ENCODE measurements at places on chromosomes 11 and 22.
A peak's percentile ranks its signal among the peaks of the same experiment; 100 is the strongest.

- peaks cover 42% of the 10 kb centered on the region for H3K4me1 ChIP-seq
- no peak for DNase-seq
- H3K36me3 ChIP-seq: peaks cover 20% of the 10 kb centered on the region
- H3K27me3 ChIP-seq: no peaks in the 10 kb centered on the region
Measured at GRCh38 chr22:50189849-50190181, 4.1 kb downstream of the TRABD start.

GRCh38 chr22:45238957-45239680, 1.6 kb downstream of the KIAA0930 start:
- H3K4me3 ChIP-seq: no peak overlapping the region
- no peak for DNase-seq
- no peak overlapping the region for H3K27ac ChIP-seq

- no peaks in the 10 kb centered on the region for H3K4me1 ChIP-seq
- no peak overlapping the region for H3K27ac ChIP-seq
- no peaks in the 10 kb centered on the region for H3K36me3 ChIP-seq
- H3K27me3 ChIP-seq: no peaks in the 10 kb centered on the region
- DNase-seq: no peak
Measured at GRCh38 chr11:94017446-94017845, 3.7 kb upstream of the HEPHL1 start.

DNA sequence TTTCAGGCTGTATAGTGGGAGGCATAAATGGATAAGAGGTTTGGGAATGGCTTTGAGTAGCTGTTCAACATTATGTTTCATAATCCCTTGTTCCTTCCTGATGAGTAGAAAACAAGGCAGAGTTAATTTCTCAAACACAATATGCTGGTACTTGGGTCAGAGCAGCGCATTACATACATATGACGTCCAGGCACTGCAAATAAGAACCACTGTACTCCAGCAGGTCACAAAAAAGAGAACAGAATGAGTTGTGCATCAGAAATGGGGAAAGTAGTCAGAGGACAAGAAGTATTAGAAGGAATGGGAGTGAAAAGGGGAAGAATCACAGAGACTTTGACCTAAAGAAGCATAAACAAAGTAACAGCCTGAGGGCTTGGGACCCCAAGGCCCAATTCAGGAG, 44.0 kb upstream of the RDX start:
- H3K27ac ChIP-seq: peak overlapping the region; percentile 43
- H3K4me3 ChIP-seq: no peak overlapping the region
- peaks cover 13% of the 10 kb centered on the region for H3K4me1 ChIP-seq

DNA sequence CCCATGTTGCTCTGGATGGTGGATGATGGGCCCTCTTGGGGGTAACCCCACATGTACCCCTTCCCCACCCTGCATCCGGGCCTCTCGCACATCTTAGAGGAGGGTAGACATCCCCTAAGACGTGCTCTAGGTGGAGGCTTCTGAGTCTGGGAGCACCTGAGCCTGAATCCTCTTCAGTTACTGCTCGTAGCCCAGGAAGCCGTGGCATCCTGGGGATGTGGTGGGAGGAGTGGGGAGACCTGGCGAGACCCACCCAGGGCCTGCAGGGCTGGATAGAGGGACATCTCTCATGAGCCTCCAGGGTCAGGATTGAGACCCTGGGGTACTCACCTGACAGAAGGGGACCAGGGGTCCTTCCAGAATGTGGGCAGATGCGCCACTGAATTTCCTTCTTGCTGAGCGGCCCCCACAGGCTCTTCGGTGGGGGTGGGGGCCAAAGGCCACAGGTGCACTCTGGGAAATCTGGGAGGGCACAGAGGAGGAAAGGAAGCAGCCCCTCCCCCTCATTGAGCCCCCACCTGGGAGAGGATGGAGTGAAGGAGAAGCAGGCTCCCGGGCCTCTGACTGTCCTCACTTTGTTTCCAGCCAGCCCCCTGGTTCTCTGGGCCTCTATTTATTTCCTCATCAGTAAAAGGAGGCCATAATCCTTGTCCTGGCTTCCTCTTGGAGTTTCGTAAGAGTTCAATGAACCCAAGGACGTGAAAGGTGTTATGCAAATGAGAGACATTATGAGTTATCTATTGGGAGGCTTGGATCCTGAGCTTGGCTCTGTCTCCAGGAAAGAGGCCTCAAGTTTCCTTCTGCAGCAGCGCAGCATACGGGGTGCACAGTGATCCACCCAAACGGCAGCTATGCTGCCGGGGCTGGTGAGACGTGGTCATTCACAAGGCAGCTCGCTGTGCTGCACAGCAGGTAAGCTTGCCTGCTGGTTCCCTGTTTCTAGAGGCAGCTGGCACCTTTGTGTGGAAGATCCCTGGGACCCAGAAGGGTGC, 31.2 kb downstream of the KCNJ4 start:
- H3K4me3 ChIP-seq: no peak overlapping the region
- no peaks in the 10 kb centered on the region for H3K27me3 ChIP-seq
- no peak overlapping the region for H3K27ac ChIP-seq
- no peaks in the 10 kb centered on the region for H3K4me1 ChIP-seq
- H3K36me3 ChIP-seq: no peaks in the 10 kb centered on the region

DNA sequence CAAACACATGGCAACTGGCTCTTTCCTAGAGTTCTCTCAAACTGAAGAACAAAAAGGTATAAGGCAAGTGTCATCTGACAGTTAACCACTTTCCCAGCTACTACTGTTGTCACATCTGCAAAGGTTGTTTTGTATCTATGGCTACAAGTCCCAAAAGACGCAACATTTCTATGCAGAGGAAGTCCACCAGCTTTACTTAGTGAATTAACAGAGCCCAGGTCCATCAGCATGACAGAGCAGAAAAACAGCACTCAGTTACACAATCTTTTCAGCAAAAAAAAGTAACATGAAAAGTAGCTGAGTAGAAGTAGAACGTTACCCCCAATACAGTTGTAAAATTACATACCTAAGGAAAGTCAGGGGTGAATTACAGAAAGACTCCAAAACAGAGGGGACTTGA, 12.1 kb downstream of the CPSF7 start:
- no peak overlapping the region for H3K4me3 ChIP-seq
- H3K27me3 ChIP-seq: no peaks in the 10 kb centered on the region
- H3K36me3 ChIP-seq: peaks cover 44% of the 10 kb centered on the region
- no peak overlapping the region for H3K27ac ChIP-seq
- peak; percentile 5 for DNase-seq

GRCh38 chr22:38930512-38930911, 26.9 kb upstream of the APOBEC3A start:
- H3K36me3 ChIP-seq: no peaks in the 10 kb centered on the region
- H3K4me1 ChIP-seq: no peaks in the 10 kb centered on the region
- no peak overlapping the region for H3K27ac ChIP-seq
- H3K27me3 ChIP-seq: no peaks in the 10 kb centered on the region

GRCh38 chr11:128153697-128154048, 433.7 kb downstream of the ETS1 start:
- H3K27ac ChIP-seq: no peak overlapping the region
- peaks cover 2% of the 10 kb centered on the region for H3K4me1 ChIP-seq
- no peak for DNase-seq
- H3K4me3 ChIP-seq: no peak overlapping the region

DNA sequence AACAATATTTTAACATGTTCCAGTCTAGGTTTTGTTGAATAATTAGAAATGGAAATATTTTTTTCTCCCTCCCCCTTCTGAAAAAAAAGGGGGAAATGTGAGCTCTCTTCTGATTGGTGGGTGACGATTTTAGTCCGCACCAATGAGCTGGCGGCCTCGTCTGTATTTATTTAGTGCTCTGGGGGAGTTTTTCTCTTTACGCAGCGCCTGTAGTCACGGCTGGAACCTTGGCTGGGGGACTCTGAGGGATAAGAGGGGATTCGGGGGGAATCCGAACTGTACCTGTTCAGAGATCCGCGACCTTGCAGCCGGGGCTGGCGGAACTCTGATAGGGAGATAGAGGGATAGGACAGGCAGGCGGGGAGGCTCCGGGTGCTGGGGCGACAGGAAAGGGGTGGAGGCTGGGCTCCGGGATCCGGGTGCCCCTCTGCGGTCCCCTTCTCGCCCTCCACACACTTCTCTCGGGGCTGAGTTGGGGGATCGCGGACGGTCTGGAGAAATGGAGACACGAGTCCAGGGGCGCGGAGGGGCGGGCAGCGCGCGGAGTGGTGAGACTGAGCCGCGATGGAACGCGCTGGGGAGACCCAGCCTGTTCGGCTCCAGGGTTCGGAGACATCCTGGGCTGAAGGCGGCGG, 99.7 kb upstream of the HSD17B12 start:
- peaks cover 10% of the 10 kb centered on the region for H3K4me1 ChIP-seq
- H3K36me3 ChIP-seq: no peaks in the 10 kb centered on the region
- H3K27me3 ChIP-seq: peaks cover 87% of the 10 kb centered on the region

- no peak overlapping the region for H3K27ac ChIP-seq
- no peaks in the 10 kb centered on the region for H3K27me3 ChIP-seq
- H3K36me3 ChIP-seq: no peaks in the 10 kb centered on the region
- no peaks in the 10 kb centered on the region for H3K4me1 ChIP-seq
- no peak overlapping the region for H3K4me3 ChIP-seq
- DNase-seq: peak; percentile 63
Measured at GRCh38 chr11:87235366-87235765, 197.6 kb downstream of the TMEM135 start.

DNA sequence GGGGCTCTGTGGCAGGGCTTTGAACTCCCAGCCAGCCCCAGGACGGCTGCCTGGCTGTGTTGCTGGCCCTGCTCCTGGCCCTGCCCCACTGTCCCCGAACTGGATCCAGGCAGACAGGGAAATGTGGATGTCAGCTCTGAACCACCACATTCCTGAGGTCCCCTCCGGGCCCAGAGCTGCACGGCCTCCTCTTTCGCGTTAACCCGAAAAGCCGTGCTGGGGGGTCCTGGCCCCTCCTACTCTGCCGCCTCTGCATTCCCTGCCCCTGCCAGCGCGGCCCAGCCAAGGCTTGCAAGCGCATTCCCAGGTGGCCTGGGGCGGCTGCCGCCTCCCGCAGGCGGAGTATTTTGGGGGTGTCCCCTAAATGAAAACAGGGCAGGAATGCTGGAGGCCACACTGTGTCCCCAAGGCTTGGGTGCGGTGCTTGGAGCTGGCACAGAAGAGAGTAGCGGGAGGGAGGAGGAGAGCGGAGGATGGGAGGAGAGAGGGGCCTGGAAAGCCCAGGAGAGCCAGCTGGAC, 5.4 kb downstream of the LINC01488 start:
- no peak for DNase-seq
- H3K27ac ChIP-seq: no peak overlapping the region
- H3K4me1 ChIP-seq: peaks cover 17% of the 10 kb centered on the region
- H3K36me3 ChIP-seq: no peaks in the 10 kb centered on the region
- no peaks in the 10 kb centered on the region for H3K27me3 ChIP-seq

- no peaks in the 10 kb centered on the region for H3K27me3 ChIP-seq
- no peak overlapping the region for H3K4me3 ChIP-seq
- peaks cover 13% of the 10 kb centered on the region for H3K4me1 ChIP-seq
- peaks cover 2% of the 10 kb centered on the region for H3K36me3 ChIP-seq
- H3K27ac ChIP-seq: no peak overlapping the region
- DNase-seq: no peak
Measured at GRCh38 chr11:35997902-35998520, 54.1 kb downstream of the LDLRAD3 start.

DNA sequence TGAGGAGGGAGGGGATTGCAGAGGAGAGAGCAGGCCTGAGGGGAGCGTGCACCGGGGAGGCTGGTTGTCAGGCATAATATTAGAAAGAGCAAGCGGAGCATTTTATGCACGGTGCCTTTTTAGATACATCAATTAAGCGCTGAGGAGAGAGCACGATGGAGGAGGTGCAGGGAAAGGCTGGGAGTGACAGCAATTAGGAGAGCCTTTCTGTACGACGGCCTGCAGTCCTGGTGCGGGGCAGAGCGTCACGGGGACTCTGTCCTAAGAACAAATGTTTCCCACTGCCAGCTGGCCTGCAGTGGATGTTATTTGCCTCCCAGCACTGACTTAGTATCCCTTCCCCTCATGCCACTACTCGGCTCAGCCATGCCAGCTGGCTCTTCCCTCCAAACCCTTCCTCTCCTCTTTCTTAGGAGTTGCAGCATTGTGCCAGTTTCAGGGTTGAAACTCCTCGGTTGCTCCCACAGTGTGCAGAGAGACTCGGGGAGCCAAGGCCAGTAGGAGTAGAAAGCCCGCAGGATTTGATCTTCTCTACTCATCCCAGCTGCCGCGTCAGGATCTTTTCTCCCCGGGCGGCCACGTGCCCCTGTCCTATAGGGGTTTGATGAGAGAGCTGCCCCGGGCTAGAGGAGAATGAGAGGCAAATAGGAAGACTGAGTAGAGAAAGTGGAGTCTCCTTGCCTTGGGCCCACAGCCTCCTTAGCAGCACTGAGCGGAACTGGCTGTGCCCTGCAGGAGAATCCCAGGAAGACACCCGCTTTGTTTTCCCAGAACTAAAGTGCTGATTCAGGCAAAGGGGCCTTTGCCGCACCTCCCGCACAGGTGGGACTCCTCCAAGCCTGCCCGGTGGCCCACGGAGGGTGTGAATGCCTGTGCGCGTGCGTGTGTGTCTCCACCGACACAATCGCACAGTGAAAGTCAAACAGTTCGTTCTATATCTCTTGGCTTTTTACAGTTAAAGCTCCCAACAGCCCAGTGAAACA, 875.3 kb downstream of the NTM start:
- H3K36me3 ChIP-seq: no peaks in the 10 kb centered on the region
- H3K4me1 ChIP-seq: no peaks in the 10 kb centered on the region
- no peak for DNase-seq
- no peak overlapping the region for H3K4me3 ChIP-seq
- no peak overlapping the region for H3K27ac ChIP-seq
- H3K27me3 ChIP-seq: no peaks in the 10 kb centered on the region

GRCh38 chr11:468493-468892, 18.4 kb downstream of the PTDSS2 start:
- H3K4me3 ChIP-seq: no peak overlapping the region
- no peak for DNase-seq
- no peak overlapping the region for H3K27ac ChIP-seq
- no peaks in the 10 kb centered on the region for H3K27me3 ChIP-seq
- H3K36me3 ChIP-seq: peaks cover 3% of the 10 kb centered on the region

DNA sequence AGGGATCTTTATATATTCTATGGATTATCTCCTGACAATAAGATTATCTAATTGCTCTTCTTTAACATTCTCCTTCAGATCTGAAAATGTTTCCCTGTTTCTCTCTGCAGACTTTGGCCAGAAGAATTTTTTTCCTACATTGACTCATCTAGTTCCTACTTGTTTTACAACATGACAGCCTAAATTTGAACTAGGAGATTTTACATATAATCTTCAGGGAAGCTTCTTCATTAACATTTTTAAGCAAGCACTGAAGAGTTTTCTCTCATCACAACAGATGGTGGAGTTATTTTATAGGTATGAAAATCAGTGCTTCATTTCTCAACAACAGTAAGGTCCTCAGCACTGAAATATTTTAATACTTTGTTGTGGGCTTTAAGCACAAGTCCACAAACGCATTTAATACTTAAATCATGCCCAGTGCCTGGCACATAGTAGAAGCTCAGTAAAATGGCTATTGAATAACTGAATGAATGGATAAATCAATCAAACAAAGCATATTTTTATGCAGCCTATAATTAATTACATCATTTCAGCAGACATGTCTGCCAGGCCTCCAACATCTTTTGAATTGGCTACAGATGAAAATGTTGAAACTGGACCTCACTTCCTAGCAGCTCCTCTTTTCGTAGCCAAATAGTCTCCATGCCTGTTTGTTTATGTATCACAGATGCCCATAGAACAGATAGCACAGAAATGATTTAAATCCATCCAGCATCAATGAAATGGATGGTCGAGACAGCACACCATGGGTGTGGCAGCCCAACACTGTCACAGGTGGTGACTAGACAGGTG, 117.3 kb upstream of the POU2AF2 start:
- no peaks in the 10 kb centered on the region for H3K27me3 ChIP-seq
- H3K36me3 ChIP-seq: no peaks in the 10 kb centered on the region
- H3K27ac ChIP-seq: no peak overlapping the region
- H3K4me3 ChIP-seq: no peak overlapping the region
- no peaks in the 10 kb centered on the region for H3K4me1 ChIP-seq
